ENCODE measurements at places on chromosomes 4 and X. TPM values are rescaled to one million over a fixed set of nuclear protein-coding genes. Genes with fewer than 3 reads are reported as not detected.

Gene GIMD1
- total RNA-seq = not detected

Gene CDKL2
- 1.3 TPM for total RNA-seq

Gene MAGEA8
- not detected for total RNA-seq

Gene BANK1
- 0.32 TPM for total RNA-seq

Gene ERVMER34-1
- total RNA-seq = 0.32 TPM

Gene NDP
- total RNA-seq = not detected

Gene SERPINA7
- total RNA-seq = not detected

Measured in fibroblast of villous mesenchyme (primary cell).